ENCODE measurements at places on chromosomes 11 and 22. TPM values are rescaled to one million over a fixed set of nuclear protein-coding genes. Genes with fewer than 3 reads are reported as not detected.

- peak; percentile 72 for DNase-seq
Measured at GRCh38 chr11:95074792-95075563, 8.3 kb downstream of the SRSF8 start.

GRCh38 chr11:11807811-11808782 is 33.7 kb upstream of the USP47 start:
- DNase-seq: peak; percentile 30

- no peak for DNase-seq
Measured at GRCh38 chr11:72349053-72349452, 85.3 kb downstream of the CLPB start.

DNA sequence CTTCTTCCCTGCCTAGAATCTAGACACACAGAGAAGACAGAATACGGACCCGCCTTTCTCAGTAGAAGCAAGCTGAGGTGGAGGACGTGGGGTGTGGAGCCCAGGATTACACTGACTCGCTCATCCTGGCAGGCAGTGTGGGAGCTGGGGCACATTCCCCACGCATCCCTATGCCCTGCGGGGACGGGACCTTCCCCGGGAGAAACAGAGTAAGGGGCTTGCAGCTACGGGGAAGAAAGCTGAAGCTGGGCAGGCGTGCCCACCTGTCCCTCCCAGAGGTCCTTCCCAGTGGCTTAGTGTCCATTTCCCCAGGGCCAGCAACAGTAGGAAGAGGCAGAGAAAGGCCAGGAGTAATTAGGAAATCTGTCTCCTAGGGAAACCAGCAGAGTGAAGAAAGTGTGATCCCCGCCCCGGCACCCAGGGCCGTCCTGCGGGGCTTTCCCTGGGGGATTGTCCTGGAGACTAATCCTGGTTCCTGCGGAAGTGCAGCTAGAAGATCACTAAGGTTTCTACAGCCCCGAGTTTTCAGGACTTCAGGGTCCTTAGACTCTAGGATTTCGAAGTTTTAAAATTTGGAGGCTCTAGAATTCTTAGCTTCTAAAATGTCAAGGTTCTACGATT is 7.8 kb downstream of the DNAJB13 start:
- DNase-seq: no peak

The DNAJB7 gene
- not detected for total RNA-seq

- no peak for DNase-seq
Measured at GRCh38 chr11:61645179-61645868, 34.9 kb upstream of the DAGLA start.

- DNase-seq: peak; percentile 7
Measured at GRCh38 chr11:126782810-126783209, 217.8 kb downstream of the KIRREL3 start.

- DNase-seq: no peak
Measured at GRCh38 chr22:25837288-25837900, 95.4 kb downstream of the MYO18B start.

DNA sequence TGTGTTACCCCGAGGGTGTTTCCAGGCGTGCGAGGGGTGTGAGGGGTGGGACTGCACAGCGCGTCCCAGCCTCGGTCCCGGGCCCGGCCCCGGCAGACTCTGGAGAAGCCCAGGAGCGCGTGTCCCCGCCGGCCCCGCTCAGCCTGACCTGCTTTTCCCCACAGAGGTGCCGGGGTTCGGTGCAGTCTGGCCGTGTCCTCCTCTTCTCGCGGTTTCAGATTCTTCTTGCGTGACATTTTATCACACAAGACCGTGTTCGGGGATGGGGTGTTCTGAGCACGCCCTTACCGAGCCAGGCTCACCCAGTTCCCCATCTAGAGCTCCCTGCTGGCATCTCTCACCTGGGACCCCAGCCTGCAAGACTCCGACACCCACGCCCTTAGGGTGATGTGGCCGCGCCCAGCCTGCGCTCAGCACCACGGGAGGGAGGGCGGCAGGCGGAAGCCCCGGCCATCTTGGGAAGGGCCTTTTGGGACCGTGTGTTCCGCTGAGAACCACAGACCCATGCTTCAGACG is 775.6 kb downstream of the BRD1 start:
- DNase-seq: peak; percentile 43

- no peak for DNase-seq
Measured at GRCh38 chr11:115379528-115379927, 124.7 kb downstream of the CADM1 start.

- DNase-seq: no peak
Measured at GRCh38 chr11:121615501-121615900, 162.7 kb upstream of the SORL1-AS1 start.

Data from muscle of leg (tissue), 16 donors.